ENCODE measurements at places on chromosomes 13 and 19.
A peak's percentile ranks its signal among the peaks of the same experiment; 100 is the strongest.

- no peak for DNase-seq
These were observed 458.1 kb upstream of the ARGLU1 start for GRCh38 chr13:107025991-107026390.

- no peak for DNase-seq
These were observed 1.4 kb downstream of the NPAS1 start for GRCh38 chr19:47020992-47021496.

DNA sequence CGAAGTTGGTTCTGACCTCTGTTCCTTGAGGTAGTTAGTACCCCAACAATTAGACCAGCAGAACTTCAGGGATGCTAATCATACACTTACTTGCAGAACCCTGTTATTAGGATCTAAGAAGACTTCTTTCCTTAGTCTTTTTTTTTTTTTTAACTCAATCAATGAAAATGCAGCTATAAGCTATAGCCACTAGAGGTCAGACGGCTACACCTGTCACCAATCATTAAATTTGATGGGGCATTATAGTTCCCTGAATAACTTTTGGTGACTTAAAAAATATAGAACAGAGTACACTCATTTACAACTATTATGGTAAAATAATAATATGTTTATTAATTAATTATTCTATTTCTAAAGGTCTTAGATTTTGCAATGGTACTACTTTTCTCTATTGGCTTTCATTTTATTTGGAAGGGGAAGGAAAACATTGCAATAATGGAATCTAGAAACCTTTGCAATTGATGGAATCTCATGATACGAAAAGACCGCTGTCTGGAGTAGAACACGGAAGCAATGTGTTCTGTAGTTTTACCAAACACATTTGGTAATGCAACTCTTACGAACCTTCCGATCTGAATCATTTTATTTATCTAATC, 483.2 kb downstream of the DIAPH3 start:
- DNase-seq = no peak

DNA sequence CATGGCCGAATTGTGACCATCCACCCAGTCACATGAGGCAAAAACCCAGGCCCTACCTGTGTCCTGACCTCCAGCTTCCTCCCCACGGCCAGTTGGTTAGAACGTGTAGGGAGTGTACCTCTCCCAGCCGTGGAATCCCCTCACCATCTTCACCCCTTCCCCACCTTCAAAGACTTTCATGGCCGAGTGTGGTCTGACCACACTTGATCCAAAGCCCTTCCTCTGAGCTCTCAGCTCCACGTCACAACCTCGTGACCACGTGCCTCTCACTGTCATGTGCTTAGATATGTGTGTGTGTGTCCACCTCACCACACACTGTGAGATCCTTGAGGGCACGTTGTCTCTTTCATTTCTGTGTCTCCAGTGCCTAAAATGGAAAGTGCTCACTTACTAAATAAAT, 48.6 kb upstream of the UBE2L5 start:
- DNase-seq = no peak

- no peak for DNase-seq
These were observed 26.9 kb downstream of the SULT2B1 start for GRCh38 chr19:48578891-48579290.

DNA sequence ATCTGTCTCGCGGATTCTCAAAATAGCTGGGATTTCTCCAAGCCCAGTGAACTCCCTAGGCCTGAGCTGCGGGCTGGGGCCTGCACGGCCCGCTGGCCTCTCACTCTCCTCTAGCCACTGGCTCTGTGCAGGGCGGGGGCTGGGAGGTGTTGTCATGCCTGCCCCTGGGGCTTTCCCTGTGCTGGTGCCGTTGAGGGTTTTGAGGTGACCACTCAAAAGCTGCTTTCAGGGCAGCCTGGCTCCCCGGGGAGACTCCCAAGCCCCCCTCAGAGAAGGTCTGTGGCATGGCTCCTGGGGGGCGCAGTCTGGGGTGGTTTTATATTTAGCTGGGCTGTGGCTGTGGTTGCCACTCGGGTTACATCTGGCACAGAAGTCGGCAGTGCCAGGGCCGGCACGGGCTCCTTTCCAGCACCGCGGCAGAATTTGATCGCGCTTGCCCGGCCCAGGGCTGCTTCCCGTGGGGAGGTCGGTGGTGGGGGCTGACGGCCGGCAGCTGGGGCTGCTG, 10.0 kb downstream of the NDUFB7 start:
- no peak for DNase-seq

DNA sequence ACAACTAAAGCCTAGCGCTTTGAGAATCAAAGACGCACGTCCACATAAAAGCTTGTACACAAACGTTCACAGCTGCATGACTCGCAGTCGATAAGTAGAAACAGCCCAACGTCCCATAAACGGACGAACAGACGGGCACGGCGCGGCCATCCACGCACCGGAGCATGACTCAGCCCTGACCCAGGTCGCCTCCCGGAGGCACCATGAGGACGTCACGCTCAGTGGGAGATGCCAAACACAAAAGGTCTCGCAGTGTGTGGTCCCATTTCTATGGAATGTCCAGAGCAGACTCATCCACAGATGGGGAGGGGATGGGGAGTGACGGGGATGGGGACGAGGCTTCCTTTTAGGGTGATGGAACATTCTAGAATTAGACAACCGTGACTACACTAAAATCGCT, 9.4 kb downstream of the POLRMT start:
- DNase-seq = no peak

DNA sequence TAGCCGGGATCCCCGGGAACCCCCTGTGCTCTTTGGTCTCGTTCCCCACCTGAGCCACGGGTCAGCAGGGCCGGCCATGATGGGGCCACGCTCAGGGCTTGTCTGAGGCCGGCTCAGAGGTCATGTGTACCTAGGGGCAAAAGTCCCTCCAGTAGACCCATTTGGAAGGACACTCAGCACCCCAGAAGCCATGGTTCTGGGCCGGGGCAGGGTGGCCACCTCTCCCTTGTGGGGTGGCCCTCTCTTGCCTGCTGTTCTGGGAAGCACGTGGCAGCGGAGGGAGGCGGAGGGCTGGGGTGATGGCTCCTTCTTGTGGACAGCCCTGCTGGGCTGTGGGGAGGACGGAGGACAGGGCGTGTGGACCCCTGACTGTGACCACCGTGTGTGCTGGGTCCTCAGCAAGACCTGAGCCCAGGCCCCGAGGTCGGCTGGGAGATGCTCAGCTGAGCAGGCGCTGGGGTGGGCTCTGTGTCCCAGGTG, 6.4 kb upstream of the PEAK3 start:
- DNase-seq = no peak

- DNase-seq = no peak
These were observed 110.9 kb upstream of the CSNK1A1L start for GRCh38 chr13:37216331-37216730.

GRCh38 chr19:18596752-18597157, 8.2 kb downstream of the REX1BD start:
- DNase-seq = no peak

DNA sequence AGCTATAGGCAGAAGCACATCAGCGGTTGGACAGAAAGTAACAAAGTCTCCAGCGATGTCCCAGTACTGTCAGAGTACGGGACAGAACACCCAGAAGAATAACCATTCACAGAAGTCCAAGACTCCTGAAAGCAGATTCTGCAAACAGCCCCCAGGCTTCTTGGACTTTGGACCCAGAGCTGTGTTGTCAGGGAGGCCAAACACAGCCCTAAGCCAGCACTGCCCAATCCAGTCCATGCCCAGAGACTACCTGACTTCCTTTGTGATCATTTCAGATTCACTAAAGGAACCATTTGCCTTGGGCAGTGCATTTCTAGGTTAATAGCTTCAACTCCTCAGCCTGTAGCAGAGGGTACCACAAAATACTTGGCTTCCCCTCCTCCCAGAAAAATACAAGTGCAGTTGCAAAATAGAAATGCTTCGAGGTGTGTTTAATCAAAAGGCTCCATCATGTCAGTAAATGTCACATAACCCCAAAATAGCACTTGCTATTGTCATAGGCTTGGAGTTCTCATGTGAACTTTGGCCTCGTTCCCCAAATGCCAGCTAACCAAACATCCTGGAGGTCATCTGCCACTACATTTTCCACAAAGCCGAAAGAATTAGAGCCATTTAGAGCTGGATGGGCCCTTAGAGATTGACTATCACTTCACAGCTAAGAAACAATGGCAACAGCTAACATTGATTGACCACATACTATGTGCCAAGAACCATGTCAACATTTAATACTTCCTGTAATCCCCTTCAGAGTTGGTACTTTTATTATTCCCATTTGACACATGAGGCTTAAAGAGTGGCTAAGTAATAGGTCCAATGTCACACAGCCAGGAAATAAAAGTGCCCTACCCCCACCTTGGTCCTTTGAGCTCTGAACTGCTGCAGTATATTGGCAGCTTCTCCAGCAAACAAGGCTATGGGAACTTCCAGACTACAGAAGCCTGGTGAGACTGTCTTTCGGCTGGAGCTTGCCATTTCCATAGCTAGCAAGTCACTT, 329.9 kb downstream of the FOXO1 start:
- no peak for DNase-seq

- no peak for DNase-seq
These were observed 1463.4 kb upstream of the PCDH20 start for GRCh38 chr13:62879071-62879470.

- DNase-seq = peak; percentile 90
These were observed 8.6 kb downstream of the C19orf25 start for GRCh38 chr19:1470305-1471009.

DNA sequence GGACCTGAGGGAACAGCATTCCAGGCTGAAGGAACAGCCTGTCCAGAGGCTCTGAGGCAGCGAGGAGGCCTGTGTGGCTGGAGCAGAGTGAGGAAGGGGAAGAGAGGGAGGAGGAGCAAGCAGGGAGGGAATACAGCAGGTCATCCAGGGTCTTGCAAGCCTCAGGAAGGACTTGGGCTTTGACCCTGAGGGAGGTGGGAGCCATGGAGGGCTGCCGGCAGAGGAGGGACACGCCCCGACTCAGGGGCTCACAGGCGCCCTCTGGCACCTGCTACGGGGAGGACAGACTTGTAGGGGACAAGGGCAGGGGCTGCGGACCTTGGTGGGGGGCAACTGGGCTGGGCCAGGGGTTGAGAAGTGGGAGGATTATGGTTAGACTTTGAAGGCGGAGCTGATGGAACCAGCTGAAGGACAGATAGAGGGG, 4.7 kb downstream of the TINCR start:
- no peak for DNase-seq

DNA sequence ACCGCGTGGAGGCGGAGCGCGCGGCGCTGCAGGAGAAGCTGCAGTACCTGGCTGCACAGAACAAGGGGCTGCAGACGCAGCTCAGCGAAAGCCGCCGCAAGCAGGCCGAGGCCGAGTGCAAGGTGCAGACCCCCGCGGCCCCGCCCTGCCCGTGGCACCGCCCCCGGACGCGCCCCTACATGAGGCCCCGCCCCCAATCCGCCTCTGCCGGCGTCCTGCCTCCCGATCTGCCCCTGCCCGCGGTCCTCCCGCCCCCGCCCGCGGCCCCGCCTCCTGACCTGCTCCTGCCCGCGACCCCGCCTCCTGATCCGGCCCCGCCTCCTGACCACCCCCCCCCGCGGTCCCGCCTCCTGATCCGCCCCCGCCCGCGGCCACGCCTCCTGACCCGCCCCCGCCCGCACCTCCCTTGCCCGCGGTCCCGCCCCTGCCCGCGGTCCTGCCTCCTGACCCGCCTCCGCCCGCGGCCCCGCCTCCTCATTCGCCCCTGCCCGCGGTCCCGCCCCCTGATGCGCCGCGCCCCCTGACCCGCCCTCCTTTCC, 11.7 kb downstream of the PRR36 start:
- no peak for DNase-seq

- DNase-seq = no peak
These were observed 271.5 kb downstream of the SLC7A1 start for GRCh38 chr13:29323954-29324353.

- DNase-seq = peak; percentile 15
These were observed 106.1 kb upstream of the DOCK9 start for GRCh38 chr13:99083981-99084380.

- no peak for DNase-seq
These were observed 211.9 kb downstream of the ZNF536 start for GRCh38 chr19:30584090-30584489.

GRCh38 chr13:20680416-20681080, 23.0 kb upstream of the IL17D start:
- no peak for DNase-seq

DNA sequence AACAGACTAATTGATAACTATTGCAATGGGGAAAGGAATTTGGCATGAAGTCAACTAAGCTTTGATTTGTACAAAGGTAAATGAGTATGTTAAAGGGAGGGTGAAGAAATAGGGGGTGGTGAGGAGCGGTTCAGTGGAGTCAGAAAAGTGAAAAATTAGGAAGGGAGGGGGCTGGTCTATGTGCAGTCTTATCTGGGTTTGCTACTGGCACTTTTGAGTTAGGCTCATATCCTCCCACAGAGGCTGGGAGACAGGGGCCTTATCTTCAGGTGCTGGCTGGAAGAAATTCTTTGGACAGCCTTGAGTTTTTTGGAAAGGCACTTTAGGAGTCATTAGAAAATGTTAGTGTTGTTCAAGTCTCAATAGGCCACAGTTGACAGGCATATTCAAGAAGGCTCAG, 11.1 kb downstream of the ZNF302 start:
- no peak for DNase-seq

- DNase-seq = no peak
These were observed 3.0 kb downstream of the PEG3 start for GRCh38 chr19:56837492-56838023.

GRCh38 chr13:59394496-59394895, 769.2 kb downstream of the DIAPH3 start:
- DNase-seq = no peak

DNA sequence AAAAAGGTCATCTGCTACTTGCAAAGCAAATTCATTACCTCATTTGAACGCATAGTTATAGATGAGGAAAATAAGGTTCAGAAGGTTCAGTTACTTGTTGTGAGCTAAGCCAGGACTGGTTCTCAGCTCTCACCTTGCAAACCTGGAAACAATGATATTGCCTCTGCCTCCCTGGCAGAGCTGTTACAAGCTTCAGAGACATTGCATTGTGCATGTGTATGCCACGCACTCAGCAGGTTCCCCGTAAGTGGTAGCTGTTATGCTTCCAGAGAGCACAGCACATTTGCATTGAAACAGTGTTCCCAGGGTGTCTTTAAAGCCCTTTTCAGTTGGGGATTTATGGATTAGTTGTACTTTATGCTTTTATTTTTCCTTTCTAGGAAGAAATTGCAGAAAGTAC, 80.6 kb downstream of the DGKH start:
- no peak for DNase-seq

- DNase-seq = no peak
These were observed 8.4 kb downstream of the DYRK1B start for GRCh38 chr19:39825531-39826076.

GRCh38 chr19:2049741-2050348, 1.2 kb downstream of the MKNK2 start:
- peak; percentile 28 for DNase-seq

- no peak for DNase-seq
These were observed 11.6 kb upstream of the PLIN3 start for GRCh38 chr19:4879041-4879440.

GRCh38 chr19:41616792-41617621, 9.9 kb downstream of the CEACAM4 start:
- no peak for DNase-seq
